ENCODE measurements at places on chromosomes 1 and 21. TPM values are rescaled to one million over a fixed set of nuclear protein-coding genes. Genes with fewer than 3 reads are reported as not detected.
A peak's percentile ranks its signal among the peaks of the same experiment; 100 is the strongest.

- DNase-seq, result no peak
Observed at GRCh38 chr21:44592446-44593311, at the start of gene KRTAP10-6. KRTAP10-6 (minus strand) TSS chr21:44592505; CDS start chr21:44592484, 21 bp downstream.

DNA sequence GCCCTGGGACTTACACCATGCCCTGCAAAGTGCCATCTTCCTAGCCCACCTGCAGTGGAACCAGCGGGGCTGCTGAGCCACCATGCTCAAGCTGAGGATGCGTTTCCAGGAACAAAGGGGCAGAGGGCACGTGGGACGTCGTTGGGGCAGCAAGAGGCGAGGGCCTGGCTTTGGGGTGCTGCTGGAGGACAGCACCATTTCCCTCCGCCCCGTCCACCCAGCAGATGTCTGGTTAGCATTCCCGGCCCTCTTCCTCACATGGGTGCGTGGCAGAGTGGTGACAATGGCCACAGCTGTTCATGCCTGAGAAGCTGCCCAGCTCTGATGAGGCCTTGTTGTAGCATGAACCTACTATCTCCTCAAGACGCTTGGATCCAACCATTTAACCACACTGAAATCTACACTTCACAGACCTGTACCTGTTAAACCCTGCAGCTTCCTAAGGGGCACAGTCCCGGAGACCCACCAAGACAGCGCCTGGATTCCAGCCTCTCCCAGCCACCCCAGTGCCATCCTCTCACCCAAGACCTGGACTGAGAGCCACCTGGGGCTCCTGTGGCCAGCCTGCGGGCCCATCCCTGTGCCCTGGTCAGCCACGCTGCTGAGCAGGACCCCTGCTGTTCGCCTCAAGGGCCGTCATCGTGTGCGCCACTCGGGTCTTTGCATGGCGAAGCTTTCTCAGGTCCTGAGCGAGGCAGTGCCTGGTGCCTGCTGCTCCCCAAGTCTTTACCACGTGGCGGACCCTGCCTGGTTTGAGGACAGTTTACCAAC, 33.2 kb downstream of the SLC45A1 start:
- DNase-seq, result peak; percentile 8

DNA sequence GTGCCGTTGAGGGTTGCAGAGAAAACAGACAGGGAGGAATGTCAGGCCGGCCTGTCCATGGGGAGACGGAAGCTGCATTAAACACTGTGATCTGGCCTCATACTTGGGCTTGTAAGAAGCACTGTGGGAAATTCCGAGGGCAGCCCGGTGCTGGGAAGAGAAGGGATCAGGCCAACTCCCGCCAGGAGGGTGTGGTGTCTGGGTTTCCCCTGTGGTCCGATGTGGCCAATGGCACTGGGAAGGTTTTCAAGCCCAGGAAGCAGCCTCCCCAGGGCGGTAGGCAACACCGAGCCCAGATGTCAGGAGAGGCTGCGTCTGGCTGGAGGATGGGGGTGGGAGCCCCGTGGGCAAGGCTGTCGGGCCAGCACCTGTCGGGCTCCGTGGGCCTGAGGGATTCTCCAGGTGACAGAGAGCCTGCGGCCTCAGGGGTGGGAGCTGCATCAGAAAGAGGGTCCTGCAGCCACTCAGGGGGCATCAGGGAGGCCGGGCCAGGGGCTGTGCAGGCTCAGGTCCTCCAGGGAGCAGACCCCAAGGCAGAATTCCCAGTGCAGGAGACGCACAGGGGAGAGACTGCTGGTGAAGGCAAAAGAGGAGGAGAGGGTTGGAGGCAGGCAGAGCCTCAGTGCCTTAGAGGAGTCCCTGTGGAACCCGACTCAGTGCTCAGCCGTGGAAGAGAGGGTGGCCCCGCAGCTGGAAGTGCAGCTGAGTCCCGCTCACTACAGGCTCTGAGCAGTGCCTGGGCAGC, 8.4 kb downstream of the UBASH3A start:
- no peak for DNase-seq

GRCh38 chr1:203186091-203186445, 436 bp downstream of the CHI3L1 start:
- no peak for DNase-seq

DNA sequence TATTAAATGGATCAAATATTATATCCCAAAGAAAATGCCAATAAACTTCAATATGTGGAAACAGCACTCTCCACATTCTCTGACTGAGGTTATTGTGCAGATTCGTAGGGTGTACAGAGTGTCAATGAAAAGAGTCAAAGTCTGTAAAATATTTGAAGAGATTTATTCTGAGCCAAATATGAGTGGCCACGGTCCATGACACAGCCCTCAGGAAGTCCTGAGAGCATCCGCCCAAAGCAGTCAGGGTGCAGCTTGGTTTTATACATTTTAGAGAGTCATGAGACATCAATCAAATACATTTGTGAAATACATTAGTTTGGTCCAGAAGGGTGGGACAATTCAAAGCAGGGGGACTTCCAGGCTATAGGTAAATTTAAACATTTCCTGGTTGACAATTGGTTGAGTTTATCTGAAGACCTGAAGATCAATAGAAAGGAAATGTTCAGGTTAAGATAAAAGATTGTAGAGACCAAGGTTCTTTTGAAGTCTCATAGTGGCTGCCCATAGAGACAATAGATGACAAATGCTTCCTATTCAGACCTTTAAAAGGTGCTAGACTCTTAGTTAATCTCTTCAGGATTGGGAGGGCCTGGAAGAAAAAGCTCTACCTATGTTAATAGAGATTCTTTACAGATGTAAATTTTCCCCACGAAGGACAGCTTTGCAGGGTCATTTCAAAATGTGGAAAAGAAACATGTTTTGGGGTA, 569.5 kb downstream of the MATN1 start:
- DNase-seq, result no peak

DNA sequence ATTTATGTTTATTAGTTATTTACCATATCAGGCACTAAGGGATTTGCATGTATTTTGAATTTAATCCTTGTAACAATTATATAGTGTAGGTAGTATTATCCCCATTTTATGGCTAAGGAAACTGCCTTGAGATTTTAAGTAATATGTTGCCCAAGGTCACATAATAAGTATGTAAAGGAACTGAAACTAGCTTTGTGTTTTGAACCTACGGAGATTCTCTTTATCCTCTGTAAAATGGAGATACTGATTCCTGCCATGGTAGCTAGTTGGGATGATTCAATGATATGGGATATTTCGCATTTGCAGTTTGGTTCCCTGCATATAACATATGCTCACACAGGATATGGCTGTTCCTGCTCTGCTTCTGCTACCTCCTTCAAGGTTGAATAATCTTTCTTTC, 144.3 kb downstream of the ST6GALNAC3 start:
- no peak for DNase-seq

GRCh38 chr21:39111931-39112550, 71.2 kb downstream of the PSMG1 start:
- no peak for DNase-seq

DNA sequence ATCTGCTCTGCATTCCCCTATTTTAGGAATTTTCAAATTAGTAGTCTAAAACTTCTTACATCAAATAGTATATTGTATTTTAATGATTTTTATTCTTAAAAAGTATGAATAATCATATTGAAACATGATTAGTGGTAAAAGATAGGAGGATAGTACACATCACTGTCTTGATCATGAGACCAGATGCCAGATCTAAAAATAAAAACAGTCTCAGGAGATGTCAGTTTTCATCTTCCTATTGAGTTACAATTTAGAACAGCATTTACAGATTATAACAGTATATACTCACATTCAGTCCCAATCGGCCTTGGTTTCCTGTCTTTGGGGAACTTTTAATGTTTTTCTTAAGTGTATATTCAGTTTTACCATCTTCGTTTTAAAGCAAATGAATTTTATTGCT, 95.9 kb downstream of the USP25 start:
- DNase-seq, result no peak

- no peak for DNase-seq
Observed at GRCh38 chr1:194117582-194117981, 931.2 kb upstream of the B3GALT2 start.

DNA sequence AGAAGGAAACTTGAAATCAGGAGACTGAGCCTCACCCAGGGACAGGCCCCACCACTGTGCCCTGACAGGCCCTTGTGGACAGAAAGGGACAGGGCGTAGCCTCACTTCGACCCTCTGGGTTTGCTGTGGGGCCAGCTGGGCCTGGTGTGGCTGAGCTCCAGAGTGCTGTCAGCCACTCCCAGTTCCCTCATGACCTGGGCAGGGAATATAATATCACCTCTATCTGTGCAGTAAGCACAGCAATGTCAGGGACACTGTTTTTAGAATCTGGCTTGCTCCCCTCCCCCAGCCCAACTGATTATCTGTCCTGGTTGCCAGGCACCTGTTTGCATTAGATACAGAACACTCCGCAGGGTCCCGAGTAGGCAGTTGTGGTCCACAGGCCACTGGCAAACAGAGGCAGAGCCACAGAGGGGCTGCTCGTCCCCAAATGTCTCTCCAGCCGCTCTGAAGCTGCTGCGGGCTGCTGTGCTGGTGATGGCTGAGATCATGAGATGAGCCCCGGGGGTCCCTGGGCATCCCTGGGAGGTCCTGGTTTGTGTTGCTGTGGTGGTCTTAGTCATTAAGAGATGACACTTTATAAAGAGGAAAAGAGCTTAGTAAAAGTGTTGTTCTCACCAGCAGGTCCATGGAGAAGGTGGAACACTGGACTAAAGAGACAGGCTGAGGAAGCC, 51.6 kb downstream of the ETS2 start:
- no peak for DNase-seq

DNA sequence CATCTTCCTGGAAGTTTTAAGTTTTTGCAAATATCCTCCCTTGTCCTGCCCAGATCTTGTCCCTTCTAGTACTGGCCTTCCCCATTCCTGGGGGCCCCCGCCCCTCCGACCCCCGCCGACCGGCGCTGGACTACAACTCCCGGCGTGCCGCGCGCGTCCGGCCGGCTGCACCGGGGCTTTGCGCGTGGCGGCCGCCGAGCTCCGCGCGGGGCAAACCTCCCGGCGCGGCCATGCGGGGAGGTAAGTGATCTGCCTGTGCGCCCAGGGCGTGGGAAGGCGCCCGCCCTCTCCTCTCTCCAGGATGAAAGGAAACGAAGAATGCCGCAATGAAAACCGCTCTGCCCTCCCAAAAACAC, 3.2 kb upstream of the SAMD13 start:
- DNase-seq, result peak; percentile 40

DNA sequence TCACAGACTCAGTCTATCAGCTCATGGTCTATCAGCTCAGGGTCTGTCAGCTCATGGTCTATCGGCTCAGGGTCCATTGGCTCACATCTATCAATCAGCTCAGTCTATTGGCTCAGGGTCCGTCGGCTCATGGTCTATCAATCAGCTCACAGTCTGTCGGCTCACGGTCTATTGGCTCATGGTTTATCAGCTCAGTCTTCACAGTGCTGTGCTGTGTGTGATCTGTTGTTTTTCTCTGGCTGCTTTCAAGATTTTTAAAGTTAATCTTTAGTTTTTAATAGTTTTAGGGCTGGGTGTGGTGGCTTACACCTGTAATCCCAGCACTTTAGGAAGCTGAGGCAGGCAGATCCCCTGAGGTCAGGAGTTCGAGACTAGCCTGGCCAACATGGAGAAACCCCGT, 14.4 kb downstream of the C1orf159 start:
- DNase-seq, result no peak

DNA sequence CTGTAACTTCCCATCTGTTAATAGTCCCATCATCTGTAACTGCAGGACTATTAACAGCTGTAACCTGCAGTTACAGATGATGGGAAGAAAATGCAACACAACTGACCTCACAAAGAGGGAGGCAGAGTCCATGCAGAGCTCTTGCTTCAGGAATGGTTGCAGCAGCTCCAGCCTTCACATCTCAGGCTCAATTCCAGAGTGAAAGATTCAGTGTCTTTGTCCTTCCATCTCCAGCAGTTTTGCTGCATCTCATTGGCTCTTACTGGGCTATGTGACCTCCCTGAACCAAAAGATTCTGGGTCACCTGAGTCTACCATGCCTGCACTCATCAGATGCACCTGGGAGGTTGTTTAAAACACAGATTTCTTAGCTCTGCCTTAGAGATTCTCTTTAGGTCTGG, 686.7 kb downstream of the MATN1 start:
- no peak for DNase-seq

- DNase-seq, result no peak
Observed at GRCh38 chr21:41667136-41667535, 99.7 kb downstream of the RIPK4 start.

DNA sequence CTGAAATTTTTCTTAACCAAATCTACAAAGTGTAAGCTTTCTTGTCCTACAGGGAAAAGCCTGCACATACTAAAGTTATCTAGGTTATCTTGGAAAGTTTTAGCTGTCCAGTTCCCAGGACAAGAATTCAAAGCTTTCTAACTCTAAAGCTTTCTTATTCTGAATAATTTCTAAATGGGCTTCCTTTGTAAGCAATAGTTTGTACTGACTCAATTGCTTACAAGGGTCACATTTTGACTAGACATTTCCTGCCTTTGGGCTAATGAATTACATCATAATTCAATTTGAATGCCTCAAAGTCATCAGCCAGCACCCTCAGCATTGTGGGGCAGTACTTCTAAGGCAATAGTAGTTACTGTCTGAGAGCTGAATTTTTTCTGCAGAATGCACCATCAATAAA, 223.0 kb downstream of the LTN1 start:
- no peak for DNase-seq

- DNase-seq, result peak; percentile 68
Observed at GRCh38 chr1:154324669-154325582, at the start of gene ATP8B2. ATP8B2 (plus strand) TSS chr1:154325525; CDS start chr1:154328142, 2,617 bp downstream.

GRCh38 chr21:40706806-40707655, 139.9 kb downstream of the DSCAM start:
- DNase-seq, result no peak

GRCh38 chr1:147225193-147225730, at the start of gene FMO5:
FMO5 (minus strand) TSS chr1:147225339; CDS start chr1:147225029, 310 bp downstream.
- DNase-seq, result peak; percentile 30

- DNase-seq, result no peak
Observed at GRCh38 chr1:37794372-37795339, 1.0 kb downstream of the MANEAL start.

GRCh38 chr1:245031041-245031440, 123.7 kb upstream of the KIF26B start:
- no peak for DNase-seq

- no peak for DNase-seq
Observed at GRCh38 chr1:8456308-8456912, 138.5 kb downstream of the SLC45A1 start.

The ZNF687 gene
- polyA plus RNA-seq, result 1.1 TPM

The GBP1 gene
- 34.3 TPM for polyA plus RNA-seq

The BATF3 gene
- 0.69 TPM for polyA plus RNA-seq

The LCE2B gene
- not detected for polyA plus RNA-seq

The LCE1D gene
- polyA plus RNA-seq, result not detected

The FCRL5 gene
- not detected for polyA plus RNA-seq

The SGIP1 gene
- polyA plus RNA-seq, result not detected

The KRTAP19-1 gene
- polyA plus RNA-seq, result not detected

The TNFRSF14 gene
- 65.1 TPM for polyA plus RNA-seq

The CELF3 gene
- polyA plus RNA-seq, result not detected
